ENCODE measurements at places on chromosomes 5 and 9.

GRCh38 chr5:95843733-95844223 lies 21.3 kb upstream of the GLRX start:
- no peak for DNase-seq

DNA sequence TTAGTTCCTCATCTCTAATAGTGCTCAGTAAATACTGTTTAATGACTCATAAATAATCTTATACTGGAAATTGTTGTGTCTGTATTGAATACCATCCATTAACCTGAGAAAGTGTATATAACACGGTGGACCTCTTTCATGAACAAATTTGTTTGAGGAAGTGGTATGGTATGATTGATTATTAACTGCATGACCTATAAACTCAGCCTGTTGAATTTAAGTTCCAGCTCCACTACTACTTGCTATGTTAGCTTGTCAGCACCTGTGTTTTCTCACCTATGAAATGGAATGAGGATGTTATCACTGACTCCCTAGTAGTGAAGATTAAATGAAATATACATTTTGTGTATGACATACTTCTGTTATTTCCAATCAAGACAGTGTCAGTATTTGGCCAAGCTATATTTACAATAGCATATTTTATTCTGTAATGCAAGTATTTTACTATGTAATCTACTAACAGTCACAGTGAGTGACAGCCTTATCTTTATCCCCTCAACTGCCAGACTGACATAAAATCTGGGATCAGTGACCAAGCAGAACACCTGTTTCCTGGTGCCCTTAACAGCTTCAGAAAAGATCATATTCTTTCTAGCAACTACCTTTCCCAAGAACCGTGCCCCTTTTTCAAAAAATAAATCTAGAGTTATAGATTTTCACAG lies 77.3 kb upstream of the ITGA1 start:
- DNase-seq, result no peak

GRCh38 chr5:103444333-103445038 lies 118.1 kb downstream of the NUDT12 start:
- no peak for DNase-seq

DNA sequence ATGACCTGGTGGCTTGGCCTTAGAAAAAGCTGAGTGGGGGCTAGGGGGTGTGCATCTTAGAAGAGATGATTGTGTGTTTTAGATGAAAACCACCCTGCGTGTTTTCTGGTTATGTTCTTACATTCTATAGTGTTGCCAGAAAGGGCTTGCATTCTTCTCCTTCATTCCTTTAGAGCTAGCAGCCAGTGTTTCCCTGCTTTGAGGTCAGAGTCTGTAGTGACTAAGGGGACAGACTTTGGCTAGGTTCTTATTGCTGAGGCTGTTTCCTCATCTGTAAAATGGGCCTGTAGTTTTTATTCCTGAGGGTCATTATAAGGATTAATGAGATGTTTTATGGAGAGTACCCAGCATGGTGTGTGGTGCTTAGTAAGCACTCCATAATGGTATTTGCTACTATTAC lies 6.4 kb downstream of the MAST4 start:
- no peak for DNase-seq

DNA sequence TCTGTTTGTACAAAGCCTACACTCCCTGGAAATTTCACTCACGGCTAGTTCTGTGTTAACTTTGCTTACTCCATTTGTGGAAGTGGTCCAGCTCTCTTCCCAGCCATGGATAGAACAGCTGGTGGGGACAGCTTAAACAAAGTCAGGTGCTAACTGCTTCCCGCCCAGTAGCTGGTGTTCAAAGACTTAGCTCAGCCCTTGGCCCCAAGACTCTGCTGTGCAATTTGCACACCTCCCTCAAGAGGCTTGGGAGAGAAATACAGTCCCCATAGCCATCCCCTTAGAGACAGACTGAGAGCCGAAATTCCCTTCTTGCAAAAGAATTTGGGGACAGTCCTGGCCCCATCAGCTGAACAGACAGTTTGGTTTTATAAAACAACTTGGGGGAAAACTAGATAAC lies 73.8 kb upstream of the RAI14 start:
- DNase-seq, result no peak

- DNase-seq, result no peak
Observed at GRCh38 chr9:34505370-34506120, 17.2 kb downstream of the ENHO start.

- no peak for DNase-seq
Observed at GRCh38 chr5:51386916-51387883, 4.0 kb downstream of the ISL1 start.

- DNase-seq, result no peak
Observed at GRCh38 chr9:133920471-133920870, 71.7 kb downstream of the VAV2 start.

DNA sequence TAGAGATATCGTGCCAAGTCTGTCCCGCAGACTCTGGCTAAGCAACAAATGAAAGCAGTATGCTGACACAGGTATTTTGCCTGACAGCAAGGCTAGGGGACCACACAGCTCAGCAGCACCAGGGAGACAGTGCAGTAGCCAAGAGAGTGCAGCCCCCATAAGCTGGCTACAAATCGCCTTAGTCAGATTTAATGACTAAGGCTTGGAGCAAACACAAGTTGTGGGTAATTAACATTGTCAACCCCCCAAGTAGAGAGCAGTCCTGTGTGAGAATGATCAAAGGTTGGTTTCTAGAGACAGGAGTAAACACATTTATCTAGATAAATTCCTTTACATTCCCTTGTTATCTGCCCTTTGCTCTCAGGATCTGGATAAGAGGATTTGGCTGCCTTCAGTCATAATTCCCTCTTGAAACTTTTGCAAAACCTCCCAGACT lies 1434.5 kb upstream of the CDH6 start:
- no peak for DNase-seq

DNA sequence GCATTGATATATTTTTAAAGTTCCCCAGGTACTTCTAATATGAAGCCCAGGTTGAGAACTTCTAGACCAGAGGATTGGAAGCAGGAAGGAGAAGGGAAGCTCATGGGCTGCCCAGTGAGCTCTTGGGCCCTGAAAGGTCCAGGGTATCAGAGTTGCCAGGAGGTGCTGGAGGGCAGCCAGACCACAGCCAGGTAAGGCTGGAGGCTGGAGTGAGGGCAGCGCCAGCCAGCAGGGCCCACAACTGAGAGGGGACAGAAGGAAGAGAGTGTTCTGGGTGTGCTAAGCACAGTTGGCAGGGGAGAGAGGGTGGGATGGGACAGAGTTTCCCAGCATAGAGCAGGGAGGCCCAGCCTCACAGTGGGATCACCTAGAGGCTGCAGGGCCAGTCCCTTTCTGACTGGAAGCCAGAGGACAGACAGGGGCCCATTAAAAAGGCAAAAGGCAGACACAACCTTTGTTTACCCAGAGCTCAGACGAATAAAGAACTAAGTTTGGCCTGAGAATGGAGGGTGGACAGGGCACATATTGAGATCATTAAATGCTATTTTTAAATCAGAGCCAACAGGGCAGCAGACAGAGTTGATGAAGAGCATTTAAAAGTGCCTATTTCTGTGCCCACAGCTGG lies 94.9 kb downstream of the PDE8B start:
- no peak for DNase-seq

- no peak for DNase-seq
Observed at GRCh38 chr9:89225991-89226471, 47.4 kb upstream of the SHC3 start.

DNA sequence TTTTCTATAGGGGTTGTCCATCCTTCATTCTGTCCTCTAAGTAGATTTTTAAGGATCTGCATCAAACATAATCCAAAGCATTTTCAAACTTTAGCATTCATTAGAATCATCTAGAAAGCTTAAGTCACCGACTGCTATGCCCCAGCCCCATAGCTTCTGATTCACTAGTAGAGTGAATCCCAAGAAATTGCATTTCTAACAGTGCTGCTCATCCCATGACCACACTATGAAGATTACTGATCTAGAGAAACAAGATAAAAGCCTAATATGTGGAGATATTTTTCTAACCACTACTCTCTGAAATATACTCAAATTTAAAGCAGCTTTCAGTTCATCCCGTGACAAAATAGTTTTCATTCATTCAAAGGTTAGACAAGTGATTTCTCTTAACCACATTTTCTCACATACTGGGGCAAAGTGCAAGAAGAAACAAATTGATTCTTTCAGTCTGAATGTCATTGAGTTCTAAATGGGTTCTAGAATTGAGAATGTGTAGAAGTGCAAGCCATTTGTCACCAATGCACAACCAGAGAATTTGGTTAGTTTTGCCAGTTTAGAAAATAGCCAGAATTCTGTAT lies 286.9 kb upstream of the CD180 start:
- DNase-seq, result no peak

DNA sequence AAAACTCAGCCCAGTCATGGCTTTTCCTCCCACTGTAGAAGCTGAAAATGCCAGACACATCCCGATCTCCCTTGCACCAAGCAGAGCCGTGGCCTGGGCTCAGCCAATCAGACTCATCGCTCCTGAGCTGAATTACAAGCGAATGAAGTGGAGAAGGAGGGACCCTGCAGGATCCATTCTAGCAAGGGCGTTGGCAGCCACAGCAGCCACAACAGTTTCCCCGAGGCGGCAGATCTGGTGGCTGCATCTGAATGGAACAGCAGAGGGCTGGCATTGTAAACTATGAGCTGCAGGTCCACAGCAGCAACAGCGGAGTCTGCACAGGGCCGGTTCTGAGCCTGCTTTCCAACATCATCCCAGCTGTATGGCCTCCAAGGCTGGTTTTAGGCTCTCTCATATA lies 23.8 kb downstream of the ALG2 start:
- DNase-seq, result no peak

- DNase-seq, result no peak
Observed at GRCh38 chr9:13567833-13568232, 288.3 kb upstream of the MPDZ start.

DNA sequence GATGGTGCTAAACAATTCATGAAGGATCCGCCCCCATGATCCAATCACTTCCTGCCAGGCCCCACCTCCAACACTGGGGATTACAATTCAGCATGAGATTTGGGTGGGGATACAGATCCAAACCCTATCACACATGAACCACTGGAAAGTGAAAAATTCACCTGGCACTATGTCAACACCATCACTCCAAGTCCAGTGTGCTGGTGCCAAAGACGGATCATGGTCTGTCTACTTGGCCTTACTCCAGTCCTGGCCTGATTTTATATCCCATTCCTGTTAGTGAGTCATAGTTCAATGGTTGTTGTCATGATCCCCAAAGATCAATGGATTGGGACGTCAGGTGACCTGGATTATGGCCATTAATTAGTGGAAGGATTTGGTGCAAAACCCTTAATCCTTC lies 147.4 kb upstream of the RPS23 start:
- DNase-seq, result no peak

- peak; percentile 57 for DNase-seq
Observed at GRCh38 chr5:14595189-14595588, 13.6 kb downstream of the OTULINL start.

DNA sequence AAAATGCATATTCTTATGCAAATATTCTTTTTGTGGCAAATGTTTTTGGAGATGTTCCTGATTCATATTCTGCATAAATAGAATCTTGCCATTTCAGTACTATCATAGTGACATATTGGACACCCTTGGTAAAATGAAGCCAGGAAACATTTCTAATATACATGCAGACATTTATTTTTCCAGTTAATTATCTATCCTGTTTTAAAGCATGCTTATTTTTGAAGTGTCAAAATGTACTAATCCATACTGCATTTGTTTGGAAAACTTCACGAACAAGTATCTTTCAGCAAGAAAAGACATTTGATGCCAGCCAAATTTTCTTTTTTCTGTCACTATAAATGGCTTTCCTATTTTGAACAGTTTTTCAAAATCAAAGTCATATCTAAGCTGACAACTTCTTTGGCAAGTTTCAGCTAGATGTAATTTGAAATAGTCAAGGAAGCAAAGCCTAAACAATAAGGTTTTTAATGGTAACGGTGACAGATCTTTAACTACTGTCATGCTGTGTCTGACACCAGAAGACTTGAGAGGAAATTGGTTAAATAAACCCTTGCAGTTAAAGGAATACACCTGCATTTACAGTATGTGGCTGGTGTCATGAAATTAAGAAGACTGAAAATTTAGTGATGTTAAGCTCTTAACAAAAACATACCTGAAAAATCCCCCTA lies 284.3 kb downstream of the TLE1 start:
- DNase-seq, result no peak

Measured in CD4-positive, alpha-beta T cell treated with Interleukin-6 for 4 hours (primary cell).